ENCODE measurements at places on chromosomes 1 and 21.

GRCh38 chr1:162081316-162081715 lies 11.8 kb downstream of the NOS1AP start:
- no peak for DNase-seq

- no peak for DNase-seq
Observed at GRCh38 chr1:246891105-246891504, 40.6 kb downstream of the AHCTF1 start.

GRCh38 chr1:225824533-225824941 lies 14.6 kb downstream of the EPHX1 start:
- DNase-seq, result no peak

DNA sequence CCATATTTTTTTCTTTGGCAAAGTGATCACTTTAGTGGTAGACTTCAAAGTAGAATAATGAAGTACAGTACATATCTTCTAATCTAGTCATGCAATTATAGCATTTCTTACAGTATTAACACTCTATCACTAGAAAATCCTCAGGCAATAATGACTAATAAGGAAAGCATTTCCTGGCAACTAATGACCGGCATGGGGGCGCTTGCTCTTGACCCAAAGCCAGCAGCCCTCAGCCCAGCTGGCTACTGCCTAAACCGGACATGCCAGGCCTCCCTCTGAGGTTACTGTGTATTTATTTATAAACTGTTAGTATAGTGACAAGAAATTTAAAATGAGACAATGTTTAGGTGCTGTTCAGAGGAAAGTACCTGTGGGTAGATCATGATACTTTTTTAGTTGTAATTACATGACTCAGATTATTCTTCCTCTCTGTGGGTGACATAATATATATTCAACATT lies 633.8 kb downstream of the PTPRC start:
- DNase-seq, result peak; percentile 5

GRCh38 chr1:41362749-41363590 lies 1.7 kb downstream of the FOXO6 start:
- DNase-seq, result no peak

GRCh38 chr21:15333136-15333710 lies 268.4 kb upstream of the NRIP1 start:
- no peak for DNase-seq

- no peak for DNase-seq
Observed at GRCh38 chr21:42039911-42040351, 29.8 kb upstream of the ZBTB21 start.

DNA sequence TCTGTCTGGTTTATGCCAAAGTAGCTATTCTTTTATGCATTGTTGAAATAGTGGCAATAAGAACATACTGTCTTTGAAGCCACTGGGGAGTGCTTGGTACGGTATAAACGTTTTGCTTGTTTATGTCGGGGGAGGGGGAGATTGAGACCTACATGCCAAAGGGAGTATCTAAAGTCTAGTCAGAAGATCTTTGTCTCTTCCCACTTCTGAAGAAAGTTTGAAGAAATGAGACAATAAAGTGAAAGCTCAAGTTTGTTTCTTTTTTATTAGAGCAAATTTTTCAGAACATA lies 6.8 kb downstream of the AKIRIN1 start:
- no peak for DNase-seq

- no peak for DNase-seq
Observed at GRCh38 chr1:229323201-229323600, 19.6 kb downstream of the CCSAP start.

- DNase-seq, result no peak
Observed at GRCh38 chr1:167467126-167467710, 51.1 kb downstream of the CD247 start.

- no peak for DNase-seq
Observed at GRCh38 chr1:99525331-99525730, 120.6 kb upstream of the PALMD start.

GRCh38 chr1:97304366-97304765 lies 582.8 kb downstream of the PTBP2 start:
- DNase-seq, result no peak

DNA sequence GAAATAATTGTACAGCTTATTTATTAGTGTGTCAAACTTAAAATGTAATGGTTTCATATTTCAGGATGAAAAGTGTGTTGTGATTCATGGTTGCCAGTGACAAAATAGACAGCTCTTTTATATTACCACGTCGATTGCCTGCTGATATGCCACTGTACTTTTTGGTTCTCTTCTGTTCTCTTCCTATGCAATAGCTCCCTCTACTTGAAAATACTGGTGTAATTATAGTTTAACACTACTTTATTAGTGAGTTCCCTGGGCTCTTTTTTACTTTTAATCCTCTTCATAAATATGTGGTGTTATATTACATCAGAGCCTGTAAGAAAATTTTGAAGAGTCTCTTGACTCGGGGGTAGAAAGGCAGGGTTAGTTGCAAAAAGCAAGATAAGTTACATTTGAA lies 111.3 kb downstream of the PATJ start:
- DNase-seq, result no peak

GRCh38 chr1:175303201-175303707 lies 110.7 kb upstream of the KIAA0040 start:
- no peak for DNase-seq

- DNase-seq, result no peak
Observed at GRCh38 chr21:37176716-37177115, 90.4 kb downstream of the VPS26C start.

- no peak for DNase-seq
Observed at GRCh38 chr1:157958263-157958662, 35.2 kb upstream of the KIRREL1 start.

DNA sequence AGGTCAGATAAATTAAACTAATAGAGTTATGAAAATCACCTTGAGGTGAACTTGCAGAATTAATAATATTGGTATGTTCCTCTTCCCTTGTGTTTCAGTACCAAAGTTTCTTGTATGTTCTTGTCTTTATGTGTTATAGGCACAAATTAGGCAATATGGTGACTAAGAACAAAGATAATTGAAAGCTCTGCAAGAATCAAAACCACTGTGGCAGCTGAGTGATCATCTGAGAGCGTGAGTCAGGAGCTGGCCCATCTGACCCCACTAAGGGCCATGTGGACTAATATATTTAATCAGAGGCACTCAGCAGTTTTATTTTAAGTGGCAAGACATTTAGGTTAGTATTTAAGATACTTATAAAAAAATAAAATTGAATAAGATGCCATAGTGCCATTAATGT lies 12.8 kb upstream of the CASQ2 start:
- DNase-seq, result no peak

- DNase-seq, result peak; percentile 55
Observed at GRCh38 chr21:42397746-42398394, 2.0 kb upstream of the TMPRSS3 start.

DNA sequence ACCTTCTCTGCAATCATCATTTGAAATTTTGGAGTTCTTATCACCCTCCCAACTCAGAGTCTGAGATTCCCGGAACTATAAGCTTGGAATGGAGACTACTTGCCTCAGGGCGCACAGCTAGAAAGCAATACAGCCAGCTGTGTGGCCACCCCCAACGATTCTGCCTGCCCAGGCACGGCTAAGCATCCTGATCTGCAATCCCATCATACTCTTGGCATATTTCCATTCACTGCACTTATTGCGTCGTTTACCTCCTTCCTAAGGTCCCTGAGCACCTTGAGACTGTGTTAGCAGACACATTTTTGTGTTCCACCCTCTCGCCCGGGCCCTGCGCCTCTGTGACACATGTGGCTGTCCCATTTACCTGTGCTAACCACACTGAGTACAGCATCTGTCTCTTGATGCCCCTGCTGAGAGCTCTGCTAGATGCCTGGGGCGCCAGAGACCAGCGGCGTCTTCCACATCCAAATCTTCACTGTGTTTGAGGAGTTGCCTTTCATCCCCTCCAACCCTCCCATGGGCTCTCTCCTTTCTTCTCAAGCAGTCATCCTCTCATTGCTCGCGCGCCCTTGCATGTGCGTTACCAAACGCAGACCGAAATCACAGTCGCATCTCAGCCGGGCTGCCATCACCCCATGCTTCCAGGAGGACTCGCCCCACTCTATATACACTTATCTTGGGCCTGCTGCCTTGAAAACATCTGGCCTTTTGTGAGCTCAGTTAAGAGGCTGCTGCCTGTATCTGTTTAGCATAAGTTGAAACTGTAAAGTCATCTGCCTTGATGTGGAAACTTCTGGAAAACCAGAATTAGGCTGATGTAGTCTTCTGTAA lies 3.5 kb upstream of the CLDN19 start:
- DNase-seq, result no peak

DNA sequence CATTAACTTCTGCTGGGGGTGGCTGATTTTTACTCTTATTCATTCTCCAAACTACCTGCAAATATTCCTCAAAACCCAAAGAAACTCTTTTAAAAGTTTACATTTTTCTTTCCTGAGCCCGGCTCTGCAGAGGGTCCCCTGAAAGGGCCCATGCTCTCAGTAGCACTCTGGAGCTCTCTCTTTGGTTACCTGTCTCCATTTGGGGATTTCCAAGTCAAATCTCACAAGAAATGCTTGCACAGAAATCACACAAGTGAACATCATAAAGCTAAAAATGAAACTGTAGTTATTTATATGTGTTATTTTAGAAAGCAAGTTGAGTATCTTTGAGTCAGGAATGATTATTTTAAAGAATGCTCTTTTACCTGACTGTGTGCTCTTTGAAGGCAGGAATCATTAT lies 174.5 kb upstream of the PLXNA2 start:
- no peak for DNase-seq

DNA sequence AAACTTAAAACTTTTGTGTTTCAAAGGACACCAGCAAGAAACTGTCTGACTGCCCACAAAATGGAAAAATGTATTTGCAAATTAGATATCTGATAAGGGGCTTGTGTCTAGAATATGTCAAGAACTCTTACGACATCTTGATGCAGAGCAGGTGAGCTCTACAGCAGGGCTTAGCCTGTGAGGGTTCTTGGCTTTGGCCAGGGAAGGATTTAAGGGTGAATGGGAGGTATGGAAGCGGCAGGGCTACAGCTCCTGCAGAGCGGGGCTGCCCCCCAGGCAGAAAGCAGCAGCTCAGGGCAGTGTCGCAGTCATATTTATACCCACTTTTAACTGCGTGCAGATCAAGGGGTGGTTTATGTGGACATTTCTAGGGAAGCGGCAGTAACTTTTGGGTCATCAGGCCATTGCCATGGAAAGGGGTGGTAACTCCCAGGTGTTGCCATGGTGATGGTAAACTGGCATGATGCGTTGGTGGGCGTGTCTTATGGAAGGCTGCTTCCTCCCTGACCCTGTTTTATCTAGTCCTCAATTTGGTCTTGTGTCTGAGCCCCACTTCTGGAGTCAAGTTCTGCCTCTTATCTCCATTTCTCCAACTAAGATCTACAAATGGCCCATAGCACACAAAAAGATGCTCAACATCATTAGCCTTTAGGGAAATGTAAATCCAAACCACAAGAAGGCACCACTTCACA lies 23.2 kb downstream of the MORN1 start:
- no peak for DNase-seq

- DNase-seq, result no peak
Observed at GRCh38 chr1:162166917-162167615, 97.6 kb downstream of the NOS1AP start.

DNA sequence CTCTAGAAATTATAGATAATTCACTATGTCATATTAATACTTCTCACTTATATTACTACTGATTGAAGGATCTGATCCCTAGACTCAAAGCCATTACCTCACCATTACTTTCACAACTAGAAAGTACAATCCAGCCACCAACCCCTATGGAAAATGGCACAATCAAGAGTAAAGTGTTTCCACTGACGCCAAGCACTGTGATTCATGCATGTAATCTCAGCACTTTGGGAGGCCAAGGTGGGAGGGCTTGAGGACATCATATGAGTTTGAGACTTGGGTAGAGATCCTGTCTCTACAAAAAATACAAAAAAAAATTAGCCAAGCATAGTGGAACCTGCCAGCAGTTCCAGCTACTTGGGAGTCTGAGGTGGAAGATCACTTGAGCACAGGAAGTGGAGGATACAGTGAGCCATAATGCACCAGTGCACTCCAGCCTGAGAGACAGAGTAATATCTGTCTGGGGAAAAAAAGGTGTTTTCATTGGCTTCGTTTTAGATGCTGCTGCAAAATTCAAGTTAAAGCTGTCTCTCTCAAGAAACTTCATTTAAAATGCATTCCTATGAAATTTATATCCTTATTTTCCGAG lies 126.5 kb downstream of the AKT3 start:
- peak; percentile 21 for DNase-seq

DNA sequence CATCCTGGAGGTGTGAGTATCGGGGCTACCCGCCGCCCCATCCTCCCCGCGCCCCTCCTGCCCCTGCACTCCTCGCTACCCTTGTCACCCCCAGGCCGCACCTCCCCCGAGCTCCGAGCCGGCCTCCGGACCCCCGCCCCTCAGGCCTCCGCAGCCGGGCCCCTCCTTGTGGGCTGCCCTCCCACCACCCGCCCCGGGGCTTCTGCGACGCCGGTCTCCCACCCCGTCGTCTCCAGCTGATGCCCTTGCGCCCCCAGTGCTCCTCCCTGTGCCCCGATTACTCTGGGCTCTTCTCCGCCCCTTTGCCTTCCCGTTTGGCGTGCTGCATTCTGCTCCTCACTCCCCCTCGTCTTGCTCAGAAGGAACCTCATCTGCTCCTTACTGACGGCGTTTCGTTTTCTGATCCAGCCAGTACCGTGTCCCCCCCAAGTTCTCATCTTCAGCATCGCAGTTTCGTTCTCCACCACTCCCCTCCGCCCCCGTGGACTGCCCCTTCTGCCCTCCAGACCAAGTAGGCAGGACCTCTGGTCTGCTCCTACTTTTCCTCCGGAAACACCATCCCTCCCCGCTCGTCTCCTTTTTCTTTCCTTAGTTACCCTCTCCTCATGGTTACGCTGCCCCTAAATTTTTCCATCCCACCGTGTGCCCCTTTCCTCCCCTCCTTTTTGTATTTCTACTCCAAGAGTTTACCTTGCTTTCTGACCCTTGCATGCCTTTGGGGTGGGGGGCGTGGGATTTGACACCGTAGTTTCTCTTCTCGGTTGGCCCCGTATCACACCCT lies 841 bp downstream of the SNX27 start:
- DNase-seq, result peak; percentile 49

DNA sequence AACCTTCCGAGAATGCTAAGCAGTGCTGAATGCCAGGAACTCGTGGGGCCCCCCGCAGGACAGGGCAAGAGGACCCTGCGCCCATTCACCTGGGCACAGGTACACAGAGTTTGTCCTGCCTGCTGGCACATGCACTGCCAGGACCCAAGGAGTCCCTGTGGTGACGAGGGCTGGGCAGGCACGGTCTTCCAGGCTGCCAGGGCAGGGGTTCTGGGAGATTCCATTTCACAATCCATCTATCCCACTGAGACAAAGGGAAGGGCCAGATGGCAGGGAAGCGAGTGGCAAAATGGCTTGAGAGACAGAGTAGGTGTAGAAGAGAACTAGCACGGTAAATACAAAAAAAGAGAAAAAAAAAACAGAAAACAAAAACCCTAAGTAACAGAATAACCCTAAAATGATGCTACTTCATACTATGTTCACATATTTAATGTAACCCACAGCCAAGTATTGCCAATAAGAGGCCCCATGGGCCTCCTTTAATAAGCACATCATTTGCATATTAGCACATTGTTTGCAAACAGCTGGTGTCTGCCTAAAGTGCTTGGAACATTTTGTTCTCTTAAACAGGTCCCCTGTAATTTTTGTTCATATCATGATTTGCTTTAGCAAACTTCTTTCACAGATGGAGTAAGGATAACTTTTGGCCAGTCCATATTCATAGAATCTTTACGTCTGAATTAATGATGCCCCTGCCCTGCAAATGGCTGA lies 83.8 kb downstream of the STUM start:
- no peak for DNase-seq

All from activated CD8-positive, alpha-beta T cell treated with anti-CD3 and anti-CD28 coated beads for 36 hours (primary cell).